Small intestine (tissue), 16 donors: ENCODE measurements at places on chromosomes 2 and 18. TPM values are rescaled to one million over a fixed set of nuclear protein-coding genes. Genes with fewer than 3 reads are reported as not detected.

The SCYGR4 gene
- polyA plus RNA-seq: not detected

GRCh38 chr18:53625997-53626599 is 598.4 kb downstream of the MBD2 start:
- no peak for DNase-seq

DNA sequence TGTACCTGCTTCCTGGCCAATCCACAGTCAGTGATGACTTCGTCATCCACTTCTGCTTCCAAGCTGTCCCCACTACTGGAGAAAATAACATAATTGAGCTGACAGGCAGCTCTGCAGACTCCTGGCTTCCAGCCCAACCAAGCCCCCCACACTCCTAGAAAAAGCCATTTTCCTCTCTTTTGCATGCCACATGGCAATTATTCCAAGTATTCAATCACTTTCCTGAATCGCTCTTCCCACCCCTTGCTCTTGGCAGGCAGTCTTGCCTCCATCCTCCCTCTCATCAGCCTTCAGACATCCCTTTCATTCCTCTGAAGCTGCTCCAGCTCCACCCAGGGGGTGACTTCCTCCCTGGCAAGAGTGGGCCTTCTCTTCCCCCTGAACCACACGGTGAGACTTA is 14.3 kb upstream of the ST8SIA5 start:
- no peak for DNase-seq

DNA sequence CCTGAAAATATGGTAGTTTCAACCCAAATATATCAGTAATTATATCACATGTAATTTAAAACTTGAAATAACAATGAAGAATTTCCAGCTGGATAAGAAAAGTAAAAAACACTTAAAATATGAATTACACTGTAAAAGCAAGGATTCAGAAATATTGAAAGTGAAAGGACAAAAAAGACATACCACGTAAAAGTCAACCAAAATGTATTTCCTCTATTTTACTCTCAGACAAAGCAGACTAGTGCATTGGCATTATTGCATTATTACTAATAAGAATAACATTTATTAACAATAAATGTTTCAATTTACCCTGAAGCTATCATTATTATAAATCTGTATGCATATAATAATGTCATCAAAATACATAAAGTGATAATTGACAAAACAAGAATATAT is 445.1 kb upstream of the TRIB2 start:
- no peak for DNase-seq

GRCh38 chr2:85771486-85771885 is 17.7 kb downstream of the ATOH8 start:
- DNase-seq: no peak

GRCh38 chr2:234874347-234875046 is 77.3 kb upstream of the SH3BP4 start:
- DNase-seq: no peak

The LYPD6B gene
- polyA plus RNA-seq: 11.1 TPM

The FAM237A gene
- polyA plus RNA-seq: not detected

- no peak for DNase-seq
These were observed 103.8 kb downstream of the RAPGEF4 start for GRCh38 chr2:172839446-172839845.

- DNase-seq: no peak
These were observed 72.3 kb downstream of the INHBB start for GRCh38 chr2:120418174-120418787.

GRCh38 chr2:133977405-133977804 is 276.5 kb upstream of the MGAT5 start:
- no peak for DNase-seq

GRCh38 chr2:45974762-45975408 is 322.3 kb upstream of the EPAS1 start:
- no peak for DNase-seq

The VAMP5 gene
- 12.8 TPM for polyA plus RNA-seq

- no peak for DNase-seq
These were observed 160.7 kb downstream of the SH3RF3 start for GRCh38 chr2:109289504-109290222.

DNA sequence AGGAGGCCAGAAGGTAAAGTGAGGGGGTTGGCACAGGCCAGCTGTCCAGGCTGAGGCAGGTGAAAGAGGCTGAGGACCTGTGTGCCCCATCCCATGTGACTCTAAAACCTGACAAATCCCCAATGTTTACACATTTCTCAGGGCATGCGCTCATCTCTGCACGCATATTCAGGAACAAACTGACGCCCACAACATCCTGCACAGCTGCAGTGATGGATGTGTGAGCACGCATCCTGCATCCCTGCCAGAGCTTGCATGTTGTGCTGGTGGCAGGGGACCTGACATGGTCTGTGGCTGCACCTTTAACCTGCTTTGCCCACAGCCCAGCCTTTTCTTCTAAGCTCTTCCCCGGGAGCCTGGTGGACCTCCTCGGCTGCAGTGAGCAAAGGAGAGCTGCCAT is 83.1 kb downstream of the FBXO15 start:
- no peak for DNase-seq

The FOXI3 gene
- polyA plus RNA-seq: not detected

DNA sequence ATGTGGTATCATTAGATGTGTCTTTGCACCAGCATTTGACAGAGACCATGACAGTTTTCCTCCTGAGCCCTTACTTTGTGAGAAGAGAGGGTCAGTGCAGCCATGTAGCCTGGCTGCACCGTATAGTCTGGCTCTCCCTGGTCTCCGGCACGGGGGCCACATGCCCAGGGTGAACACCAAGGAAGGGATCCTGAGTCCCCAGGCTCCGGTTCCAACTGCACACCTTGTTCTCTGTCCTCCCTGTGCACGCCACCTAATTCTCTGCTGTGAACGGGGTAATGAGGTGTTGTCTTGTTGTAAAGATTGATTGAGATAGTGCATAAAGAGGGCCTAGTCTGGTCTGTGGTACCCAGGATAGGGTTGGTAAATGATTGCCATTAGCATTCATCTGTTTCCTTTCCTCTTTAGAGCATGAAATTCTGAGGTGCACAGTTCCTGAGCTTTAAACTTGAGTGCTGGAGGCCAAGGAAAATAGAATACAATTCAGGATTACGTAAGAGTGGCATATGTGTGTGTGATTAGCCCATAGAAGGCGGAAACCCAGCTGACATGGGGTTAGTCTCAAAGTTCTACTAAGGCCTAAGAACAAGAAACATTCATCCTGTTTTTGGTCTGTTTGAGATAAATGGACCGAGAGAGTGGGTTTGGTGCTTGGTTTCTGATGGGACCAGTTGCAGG is 55.5 kb downstream of the NCK2 start:
- DNase-seq: peak; percentile 88

The SPP2 gene
- not detected for polyA plus RNA-seq

GRCh38 chr2:1588978-1589621 is 155.2 kb downstream of the PXDN start:
- DNase-seq: no peak

The UGT1A3 gene
- polyA plus RNA-seq: 0.24 TPM

GRCh38 chr2:208148803-208149202 is 2.8 kb upstream of the CRYGB start:
- DNase-seq: peak; percentile 20

The HSPD1 gene
- 637 TPM for polyA plus RNA-seq

DNA sequence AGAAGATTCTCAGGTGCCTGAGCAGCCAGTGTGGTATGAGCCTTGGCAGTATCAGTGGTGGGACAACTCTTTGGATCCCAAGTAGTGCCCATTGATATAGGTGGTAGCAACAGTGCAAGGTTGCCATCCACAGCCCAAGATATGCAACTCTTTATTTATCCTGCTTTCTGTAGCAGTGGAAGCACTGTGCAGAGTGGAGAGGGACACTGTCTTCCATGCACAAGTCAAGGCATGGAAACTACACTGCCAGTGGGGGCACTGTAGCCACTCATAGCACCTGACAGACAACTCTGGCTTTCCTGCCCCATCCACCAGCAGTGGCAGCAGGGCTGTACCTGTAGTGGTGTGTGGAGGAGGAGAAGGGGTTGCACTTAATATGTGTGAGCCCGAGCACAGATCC is 409.6 kb upstream of the TMEFF2 start:
- no peak for DNase-seq

GRCh38 chr2:161416708-161417437 is 776 bp downstream of the TBR1 start:
- peak; percentile 27 for DNase-seq

DNA sequence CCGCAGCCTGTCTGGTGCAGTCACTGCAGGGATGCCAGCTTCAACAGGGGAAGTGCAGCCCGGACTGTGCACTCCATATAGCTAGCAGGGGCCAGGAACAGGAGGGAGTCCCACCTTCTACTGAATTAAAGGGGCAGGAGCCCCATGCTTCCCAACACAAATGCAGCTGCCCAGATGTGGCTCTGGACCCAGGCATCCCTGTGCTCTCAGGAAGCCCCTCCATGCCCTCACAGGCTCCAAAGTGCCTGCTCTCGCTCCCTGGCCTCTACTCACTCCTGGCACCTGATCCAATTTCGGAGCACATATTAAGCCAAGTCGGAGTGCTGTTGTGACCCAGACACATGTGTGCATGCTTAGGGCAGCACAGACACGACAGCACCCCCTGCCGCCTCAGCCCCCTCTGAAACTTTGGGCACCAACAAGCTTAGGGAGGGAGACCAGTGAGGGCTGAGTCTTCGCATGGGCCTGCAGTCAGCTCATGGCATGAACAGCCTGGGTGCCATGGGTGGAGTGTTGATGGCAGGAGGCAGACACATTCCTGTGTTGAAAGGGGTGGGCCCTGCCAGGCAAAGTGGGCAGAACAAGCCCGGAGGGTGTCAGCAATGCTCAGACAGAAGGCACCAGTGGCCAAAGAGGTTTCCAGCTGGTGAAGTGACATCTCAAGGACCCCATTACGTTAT is 83.5 kb downstream of the ZNF804A start:
- no peak for DNase-seq

DNA sequence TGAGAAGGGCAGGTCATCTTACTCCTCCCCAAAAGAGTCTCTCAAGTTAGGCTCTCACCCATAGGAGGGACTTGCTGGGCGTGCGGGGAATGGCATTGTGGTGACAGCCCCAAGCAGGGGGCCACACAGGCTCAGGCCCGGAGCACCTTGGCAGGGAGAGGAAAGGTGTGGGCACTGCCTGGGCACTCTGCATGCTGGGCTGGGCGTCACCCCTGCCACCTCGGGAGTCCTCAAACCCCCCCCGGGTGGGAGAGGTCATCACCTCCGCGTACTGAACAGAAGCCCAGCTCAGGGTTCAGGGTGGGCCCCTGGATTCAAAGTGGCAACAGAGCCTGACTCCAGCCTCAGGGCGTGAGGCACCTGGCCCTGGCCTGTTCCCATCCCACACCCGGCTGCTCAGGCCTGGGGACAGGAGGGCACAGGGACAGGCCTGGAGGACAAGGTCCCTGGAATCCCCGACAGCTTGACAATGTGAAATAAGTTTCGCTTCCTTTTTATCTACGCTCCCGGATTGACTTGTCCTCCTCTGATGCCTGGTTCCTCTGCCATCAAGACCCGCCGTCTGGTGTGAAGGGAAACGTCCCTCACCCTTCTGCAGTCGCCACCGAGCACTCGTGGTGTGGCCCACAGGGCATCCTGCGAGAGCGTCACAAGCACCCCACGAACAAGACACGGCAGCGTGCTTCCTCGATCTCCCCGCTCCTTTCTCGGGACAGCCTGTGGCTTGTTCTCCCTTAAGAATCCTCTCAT is 97.8 kb downstream of the HDAC4 start:
- peak; percentile 71 for DNase-seq

DNA sequence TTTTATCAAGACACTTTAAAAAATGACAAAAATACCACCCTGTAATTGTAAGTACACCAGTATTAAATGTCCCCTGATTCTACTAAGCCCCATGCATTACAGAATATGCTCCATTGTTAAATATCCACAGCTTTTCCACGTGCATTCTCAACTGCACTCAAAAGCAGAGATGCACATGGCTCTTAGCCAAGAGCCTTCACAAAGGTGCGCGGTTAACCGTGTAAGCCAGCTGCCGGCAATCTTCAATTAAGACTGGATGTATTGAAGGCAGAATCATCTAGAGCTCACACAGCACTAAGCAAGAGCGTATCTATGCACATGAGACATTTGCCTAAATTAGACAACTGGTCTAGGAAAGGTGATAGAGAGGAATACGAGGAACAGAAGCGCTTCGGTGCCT is 278.3 kb downstream of the NAPG start:
- DNase-seq: no peak

The DQX1 gene
- polyA plus RNA-seq: 106 TPM

- no peak for DNase-seq
These were observed 4.5 kb downstream of the KLF11 start for GRCh38 chr2:10047616-10048500.

DNA sequence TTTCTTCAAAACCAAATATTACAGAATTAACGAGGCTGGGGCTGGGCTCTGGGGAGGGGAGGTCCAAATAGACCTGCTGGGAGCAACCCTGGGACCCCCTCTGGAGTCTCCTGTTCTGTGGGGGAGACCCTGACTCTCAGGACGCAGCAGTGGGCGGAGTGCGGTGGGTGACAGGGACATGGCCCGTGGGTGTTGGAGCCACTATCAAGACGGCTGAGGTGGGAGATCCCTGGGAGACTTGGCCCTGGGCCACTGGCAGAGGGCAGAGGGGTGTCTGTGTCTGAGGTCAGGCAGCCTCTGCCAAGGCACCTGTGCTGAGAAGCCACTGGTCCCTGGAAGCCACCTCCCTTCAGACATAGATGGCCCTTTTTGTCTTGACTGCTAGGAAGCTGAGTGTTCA is 79.5 kb upstream of the CTDP1 start:
- DNase-seq: no peak

The CXCR2 gene
- not detected for polyA plus RNA-seq

The DSC1 gene
- not detected for polyA plus RNA-seq

- no peak for DNase-seq
These were observed 42.5 kb downstream of the DAPL1 start for GRCh38 chr2:158837645-158838044.

GRCh38 chr18:27235218-27235870 is 50.2 kb upstream of the CHST9 start:
- peak; percentile 45 for DNase-seq

DNA sequence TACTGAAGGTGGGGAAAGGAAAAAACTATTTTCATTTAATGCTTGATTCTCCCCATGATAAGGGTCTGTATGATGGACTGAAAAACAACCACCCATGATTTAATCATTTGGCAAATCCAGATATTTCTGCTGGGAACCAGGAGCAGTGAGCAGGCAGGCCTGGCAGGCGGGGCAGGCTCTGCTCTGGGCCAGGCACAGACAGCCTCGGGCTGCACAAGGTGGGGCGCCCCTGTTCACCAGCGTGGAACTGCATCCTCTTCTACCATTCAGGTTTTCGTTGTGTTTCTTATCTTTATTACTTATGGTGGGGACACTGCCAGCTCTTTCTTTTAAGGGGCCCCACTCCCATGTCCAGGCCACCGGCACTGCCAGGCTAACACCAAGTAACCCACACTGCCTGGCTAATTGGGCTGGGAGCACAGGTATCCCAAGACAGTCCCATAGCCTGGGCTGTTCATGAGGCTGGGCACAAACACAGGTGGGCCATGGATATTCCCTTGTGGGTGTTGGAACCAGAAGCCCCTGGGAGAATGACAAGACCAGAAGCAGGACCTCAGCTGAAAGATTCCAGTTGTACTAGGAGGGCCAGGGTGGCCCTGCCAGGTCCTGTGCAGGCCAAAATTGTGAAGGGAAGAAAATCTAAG is 57.1 kb upstream of the RALBP1 start:
- no peak for DNase-seq
